Purkinje cell (primary cell): ENCODE measurements at places on chromosomes 6 and 20. TPM values are rescaled to one million over a fixed set of nuclear protein-coding genes. Genes with fewer than 3 reads are reported as not detected.

Gene SAMD5
- 0.35 and 0.62 TPM in 2 replicates for polyA plus RNA-seq

Gene GSTA3
- not detected in 2 replicates for polyA plus RNA-seq

Gene CTCFL
- 0.63 TPM in 1 of 2 replicates, not detected in the other for polyA plus RNA-seq

Gene FAM83C
- not detected in 2 replicates for polyA plus RNA-seq

Gene SPATS1
- 0.22 TPM in 1 of 2 replicates, not detected in the other for polyA plus RNA-seq

Gene PRKN
- polyA plus RNA-seq, result 3.4 and 4.1 TPM in 2 replicates

Gene NHSL1
- polyA plus RNA-seq, result 8.7 and 9.3 TPM in 2 replicates

Gene PTCRA
- polyA plus RNA-seq, result not detected in 2 replicates

Gene WDR46
- polyA plus RNA-seq, result 22.4 and 46.1 TPM in 2 replicates

Gene CST7
- not detected in 2 replicates for polyA plus RNA-seq
